A549 treated with Mapracorat at 1 μM for 4 hours (cell line): ENCODE measurements at places on chromosomes 13 and 19. TPM values are rescaled to one million over a fixed set of nuclear protein-coding genes. Genes with fewer than 3 reads are reported as not detected.

Gene CCL25
- not detected in 5 replicates for total RNA-seq

Gene RNF17
- not detected in 5 replicates for total RNA-seq

Gene PRKCG
- 3.8 to 7.2 TPM (median 6.5 TPM) in 5 replicates for total RNA-seq

Gene COL5A3
- 2.6 to 3.7 TPM (median 3.1 TPM) in 5 replicates for total RNA-seq

Gene NLRP5
- not detected in 5 replicates for total RNA-seq

Gene FCGBP
- 0.29 to 1.3 TPM (median 0.80 TPM) in 5 replicates for total RNA-seq

Gene LYPD3
- 0.26 to 0.55 TPM (median 0.40 TPM) in 5 replicates for total RNA-seq

Gene ACTMAP
- 15.8 to 20.1 TPM (median 19.3 TPM) in 5 replicates for total RNA-seq

Gene ZNF574
- total RNA-seq: 29.6 to 38.8 TPM (median 36.5 TPM) in 5 replicates

Gene TNFSF9
- 2.9 to 6.0 TPM (median 4.5 TPM) in 5 replicates for total RNA-seq

Gene CLIP3
- 0.72 to 1.3 TPM (median 0.84 TPM) in 5 replicates for total RNA-seq

Gene TMEM59L
- 4.8 to 7.3 TPM (median 6.5 TPM) in 5 replicates for total RNA-seq

Gene NCAN
- 0.05 to 0.16 TPM (median 0.05 TPM) in 4 of 5 replicates, not detected in the other for total RNA-seq

Gene ZIC5
- total RNA-seq: 2.3 to 3.0 TPM (median 2.5 TPM) in 5 replicates

Gene VSTM2B
- not detected in 5 replicates for total RNA-seq
